ENCODE measurements at places on chromosomes 6 and 20. TPM values are rescaled to one million over a fixed set of nuclear protein-coding genes. Genes with fewer than 3 reads are reported as not detected.

DNA sequence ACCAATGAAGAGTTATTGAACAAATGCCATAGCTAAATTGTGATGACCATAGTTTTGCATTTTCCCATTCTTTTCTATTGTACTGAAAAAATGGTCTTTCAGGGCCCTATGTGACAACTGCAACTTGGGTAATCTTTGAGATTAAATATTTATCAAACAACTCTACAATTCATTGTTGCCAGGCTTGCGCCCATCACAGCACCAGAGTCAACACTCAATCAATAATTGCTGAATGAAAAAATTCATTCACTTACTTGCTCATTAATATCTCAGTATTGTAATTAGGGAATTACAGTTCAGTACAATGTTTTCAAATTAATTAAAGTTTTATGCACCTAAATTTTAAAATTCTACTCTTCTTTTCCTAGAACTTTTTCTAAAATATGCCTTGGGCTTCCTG, 7.7 kb upstream of the RALGAPA2 start:
- DNase-seq = no peak

GRCh38 chr6:19268117-19268516, 569.1 kb upstream of the ID4 start:
- DNase-seq = no peak

DNA sequence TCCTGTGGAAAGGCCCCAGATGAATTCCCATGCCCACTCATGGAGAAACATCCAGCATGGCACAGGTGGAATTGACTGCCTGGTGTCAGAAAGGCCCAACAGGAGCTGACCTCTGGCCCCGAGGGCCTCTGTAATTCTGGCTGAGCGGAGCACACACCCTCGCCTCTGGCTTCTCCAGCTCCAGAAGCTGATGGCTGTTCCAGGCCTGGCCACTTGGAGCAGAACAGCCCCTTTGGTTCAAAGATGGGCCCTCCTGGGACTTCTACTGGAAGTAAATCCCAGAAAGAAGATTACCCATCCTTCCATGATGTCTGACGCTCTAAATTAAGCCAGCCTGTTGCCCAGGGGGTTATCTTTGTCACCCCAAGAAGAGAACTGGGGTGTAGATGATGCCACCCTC, 275.1 kb upstream of the CDH4 start:
- DNase-seq = no peak

- DNase-seq = no peak
Measured at GRCh38 chr6:37019065-37019450, 13.6 kb downstream of the FGD2 start.

KCNK15 gene
- 14.2 TPM for total RNA-seq

- DNase-seq = no peak
Measured at GRCh38 chr20:37688093-37688492, 5.7 kb upstream of the CTNNBL1 start.

- DNase-seq = no peak
Measured at GRCh38 chr6:69913361-69913760, 47.0 kb downstream of the COL19A1 start.

SCUBE3 gene
- total RNA-seq = 0.37 TPM

GRCh38 chr6:108941281-108941680, 93.1 kb downstream of the ARMC2 start:
- DNase-seq = no peak

GRCh38 chr6:107144014-107144413, 28.7 kb upstream of the BEND3 start:
- no peak for DNase-seq

MUC22 gene
- not detected for total RNA-seq

GRCh38 chr6:139679516-139680179, 305.2 kb upstream of the CITED2 start:
- no peak for DNase-seq

DNA sequence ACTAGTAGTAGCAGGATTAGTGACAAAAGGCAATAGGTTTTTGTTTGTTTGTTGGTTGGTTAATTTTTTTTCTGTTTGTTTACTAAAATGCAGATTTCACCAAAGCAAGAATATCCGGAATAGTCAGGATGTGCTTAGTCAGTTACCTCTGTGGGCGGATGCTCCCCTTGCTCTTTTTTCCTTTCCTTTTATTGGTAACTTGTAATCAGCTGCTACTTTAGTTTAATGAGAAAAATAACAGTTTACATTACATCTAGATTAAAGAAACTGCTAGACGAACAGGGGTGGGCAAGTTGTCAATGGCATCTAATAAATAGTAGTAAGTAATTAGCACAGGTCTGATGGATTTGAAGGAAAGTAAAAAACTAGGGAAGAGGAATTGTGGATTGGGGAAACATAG, 646.9 kb upstream of the FLRT3 start:
- DNase-seq = no peak

GRCh38 chr6:161292650-161293281, 18.9 kb upstream of the AGPAT4 start:
- DNase-seq = peak; percentile 30

DNA sequence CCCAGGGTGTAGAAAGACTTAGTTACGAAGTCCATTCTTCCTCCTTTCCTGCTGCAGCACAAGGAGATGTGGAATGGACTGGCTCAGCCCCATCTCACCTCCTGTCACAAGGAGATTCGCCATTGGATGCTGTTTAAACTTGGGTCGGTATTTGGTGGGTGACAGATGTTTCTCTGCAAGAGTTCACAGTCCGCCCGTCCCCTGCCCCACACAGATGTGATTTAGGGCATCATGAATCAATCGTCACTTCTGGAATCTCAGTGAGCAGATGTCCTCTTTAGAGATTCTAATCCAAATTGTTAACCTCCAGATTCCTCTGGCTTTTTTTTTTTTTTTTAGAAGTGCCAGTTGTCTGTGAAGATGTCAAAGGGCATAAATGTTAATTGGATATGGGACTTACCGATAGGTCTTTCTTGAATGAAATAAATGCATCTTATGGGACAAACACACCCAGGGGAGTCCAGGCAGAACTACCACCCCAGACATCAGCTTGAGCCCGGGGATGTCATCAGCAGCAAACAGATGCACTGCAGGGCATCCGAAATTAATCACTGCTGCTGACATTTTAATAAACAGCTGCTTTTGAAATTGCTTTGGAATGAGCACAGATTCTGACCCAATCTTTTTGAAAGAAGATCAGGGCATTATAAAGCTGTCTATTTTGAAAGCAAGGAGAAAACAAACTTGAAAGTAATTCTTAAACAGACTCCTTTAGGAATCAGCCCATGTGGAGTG, 117.6 kb upstream of the CDH4 start:
- no peak for DNase-seq

GRCh38 chr6:146100776-146101175, 71.9 kb downstream of the GRM1 start:
- DNase-seq = no peak

GRCh38 chr20:63898882-63899558, 4.1 kb downstream of the DNAJC5 start:
- DNase-seq = no peak

EMILIN3 gene
- 0.63 TPM for total RNA-seq

SUMO4 gene
- total RNA-seq = 1.3 TPM

GRCh38 chr20:62652894-62653305, 10.6 kb downstream of the SLCO4A1 start:
- DNase-seq = no peak

DOK5 gene
- total RNA-seq = 15.5 TPM

ZNF76 gene
- 38.3 TPM for total RNA-seq

- DNase-seq = no peak
Measured at GRCh38 chr6:105986998-105987397, 99.1 kb upstream of the PRDM1 start.

- peak; percentile 84 for DNase-seq
Measured at GRCh38 chr6:3835055-3835731, 14.0 kb upstream of the FAM50B start.

GRCh38 chr6:110476046-110476849, at the start of gene SLC22A16:
TSS of gene SLC22A16 (minus strand) at chr6:110476613. CDS start at chr6:110476574, 39 bp downstream.
- DNase-seq = no peak

DNA sequence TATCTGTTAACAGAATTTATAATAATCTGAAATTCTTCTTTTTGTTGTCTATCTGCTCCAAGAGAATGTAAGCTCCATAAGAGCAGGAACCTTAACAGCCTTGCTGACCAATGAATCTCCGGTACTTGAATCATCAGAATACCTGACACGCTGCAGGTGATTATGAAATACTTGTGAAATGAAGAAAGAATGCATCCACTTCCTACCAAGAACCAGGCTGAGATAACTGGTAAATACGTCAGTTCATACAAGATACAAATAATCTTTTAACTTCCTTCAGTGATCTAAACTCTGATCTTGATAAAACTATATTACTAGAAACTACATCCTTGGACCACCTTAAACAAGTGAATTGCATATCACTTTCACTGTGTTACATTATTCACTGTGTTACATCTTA, 116.2 kb downstream of the MAP3K5 start:
- DNase-seq = no peak

DNA sequence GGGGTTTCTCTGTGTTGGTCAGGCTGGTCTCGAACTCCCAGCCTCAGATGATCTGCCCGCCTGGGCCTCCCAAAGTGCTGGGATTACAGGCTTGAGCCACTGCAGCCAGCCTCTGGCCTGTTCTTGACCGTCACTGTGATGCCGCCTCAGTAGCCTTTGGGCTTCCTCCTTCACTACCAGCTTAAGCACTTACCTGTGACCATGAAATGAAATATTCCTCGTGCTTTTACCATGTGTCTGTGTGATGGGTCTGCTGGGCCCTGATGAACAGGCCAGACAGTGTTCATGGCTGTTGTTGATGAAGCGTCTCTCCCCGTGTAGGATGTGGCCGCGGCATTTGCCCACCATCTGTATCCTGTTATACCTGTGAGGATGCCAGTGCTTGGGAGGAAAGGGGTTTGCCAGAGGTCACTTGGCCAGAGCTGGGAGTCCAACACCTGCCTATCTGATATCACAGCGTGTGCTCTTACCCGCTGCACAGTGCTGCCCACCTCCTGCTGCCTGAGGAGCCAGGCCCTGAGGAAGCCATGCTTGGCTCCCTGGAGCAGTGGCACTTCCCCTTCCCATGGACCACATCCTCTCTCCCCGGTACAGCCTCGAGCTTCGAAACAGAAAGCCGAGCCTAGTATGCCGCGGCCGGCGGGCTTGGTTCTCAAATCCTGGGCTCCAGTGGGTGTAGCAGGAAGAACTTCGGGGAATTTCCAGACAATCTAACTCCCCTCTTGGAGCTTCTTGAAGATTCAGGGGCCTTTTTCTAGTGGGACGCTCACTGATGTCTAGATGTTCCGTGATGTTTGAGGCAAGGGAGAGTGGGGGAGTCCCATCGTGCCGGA, 167.9 kb downstream of the ZDHHC14 start:
- DNase-seq = peak; percentile 20

- no peak for DNase-seq
Measured at GRCh38 chr6:110938171-110938570, 20.3 kb upstream of the GTF3C6 start.

DNA sequence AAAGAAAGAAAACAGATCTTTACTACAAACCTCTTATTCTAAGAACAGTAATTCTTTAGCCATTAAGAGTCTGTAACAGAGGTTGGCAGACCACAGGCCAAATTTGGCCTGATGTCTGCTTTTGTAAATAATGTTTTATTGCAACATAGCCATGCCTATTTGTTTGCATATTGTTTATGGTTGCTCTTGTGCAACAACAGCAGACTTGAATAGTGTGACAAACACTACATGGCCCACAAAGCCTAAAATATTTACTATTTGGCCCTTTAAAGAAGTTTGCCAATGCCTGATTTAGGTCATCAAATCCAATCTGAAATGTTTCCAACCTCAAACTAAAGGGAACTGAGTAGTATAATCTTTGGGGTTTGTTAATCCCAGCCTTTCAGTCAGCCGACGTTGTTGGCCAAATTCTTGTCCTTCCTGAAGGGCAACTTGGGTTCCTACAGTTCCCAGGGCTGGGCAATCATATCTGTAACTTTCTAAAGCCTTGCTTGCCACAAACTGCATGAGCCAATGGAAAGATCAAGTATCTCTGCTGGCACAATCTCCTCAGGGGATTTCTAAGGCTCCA, 33.9 kb upstream of the TBC1D20 start:
- peak; percentile 15 for DNase-seq

TMEM14C gene
- 111 TPM for total RNA-seq

DNA sequence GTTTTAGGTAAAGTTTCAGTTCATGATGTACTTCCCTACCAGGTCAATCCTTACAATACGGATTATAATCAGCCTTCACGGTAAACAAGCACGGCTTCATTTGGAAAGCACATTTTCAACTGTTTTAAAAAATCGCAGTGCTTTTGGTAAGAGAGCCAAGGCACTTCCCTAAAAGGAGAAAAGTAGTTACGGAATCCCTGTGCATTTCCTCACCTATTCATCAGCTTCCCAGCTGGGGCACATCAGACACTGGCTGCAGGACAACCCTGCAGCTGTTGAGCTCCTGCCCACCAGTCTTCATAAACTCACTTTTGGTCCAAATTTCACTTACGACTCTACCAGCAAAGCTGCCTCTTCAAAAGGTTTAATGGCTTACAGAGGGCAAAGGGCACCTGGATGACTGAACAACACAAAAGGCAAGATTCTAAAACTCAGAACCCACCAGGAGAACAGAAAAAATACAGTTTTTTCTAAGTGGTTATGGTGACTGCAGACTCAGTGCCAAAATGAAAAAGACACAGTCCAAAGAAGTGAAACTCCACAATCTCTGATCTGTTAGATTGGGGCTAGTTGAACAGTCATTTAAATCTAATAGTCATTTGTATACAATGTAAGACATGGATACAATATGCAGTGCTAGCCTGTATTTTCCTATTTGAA, 7.5 kb downstream of the SNX5 start:
- DNase-seq = no peak

GRCh38 chr6:30192076-30192475, 21.1 kb downstream of the TRIM26 start:
- no peak for DNase-seq

GRCh38 chr6:100475554-100476320, 11.0 kb upstream of the SIM1 start:
- DNase-seq = no peak

DNA sequence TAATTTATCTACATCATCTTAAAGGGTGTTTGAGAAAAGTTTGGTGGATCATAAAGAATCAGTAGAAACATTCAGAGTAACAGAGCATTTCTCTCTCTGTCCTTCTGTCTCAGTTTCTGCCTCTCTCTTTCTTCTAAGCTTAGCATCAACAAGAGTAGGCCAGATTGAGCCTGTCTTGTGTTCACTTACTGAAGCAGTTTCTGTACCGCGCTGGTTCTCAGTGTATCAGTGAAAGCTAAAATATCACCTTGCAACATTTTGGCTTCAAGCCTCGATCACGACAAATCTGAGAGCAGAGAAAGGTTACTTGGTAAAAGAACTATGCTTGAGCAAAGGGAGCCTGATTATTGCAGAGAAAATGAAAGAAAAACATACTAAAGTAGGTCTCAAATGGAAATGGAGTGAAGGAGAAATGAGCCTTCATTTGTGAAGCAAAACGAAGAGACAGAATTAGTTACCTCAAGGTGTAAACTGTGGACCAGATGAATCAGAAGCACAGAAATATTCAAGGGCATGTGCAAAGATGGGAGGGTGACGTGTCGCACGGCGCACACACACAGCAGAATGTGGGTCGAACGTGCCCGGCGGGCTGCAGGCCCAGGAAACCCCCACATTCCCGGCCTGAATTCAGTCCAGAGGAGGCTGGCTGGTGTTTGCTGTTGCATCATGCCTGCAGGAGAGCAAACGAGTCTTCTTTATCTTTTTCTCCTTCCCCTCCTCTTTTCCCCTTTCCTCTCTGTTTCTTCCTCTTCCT, 509.3 kb downstream of the QKI start:
- DNase-seq = no peak

GRCh38 chr20:54137115-54137514, 36.7 kb downstream of the CYP24A1 start:
- no peak for DNase-seq

- DNase-seq = peak; percentile 13
Measured at GRCh38 chr6:136439514-136440190, 110.6 kb downstream of the MAP7 start.

Measured in mucosa of gallbladder (tissue), 1 donor.